ENCODE measurements at places on chromosomes 11 and 22.

DNA sequence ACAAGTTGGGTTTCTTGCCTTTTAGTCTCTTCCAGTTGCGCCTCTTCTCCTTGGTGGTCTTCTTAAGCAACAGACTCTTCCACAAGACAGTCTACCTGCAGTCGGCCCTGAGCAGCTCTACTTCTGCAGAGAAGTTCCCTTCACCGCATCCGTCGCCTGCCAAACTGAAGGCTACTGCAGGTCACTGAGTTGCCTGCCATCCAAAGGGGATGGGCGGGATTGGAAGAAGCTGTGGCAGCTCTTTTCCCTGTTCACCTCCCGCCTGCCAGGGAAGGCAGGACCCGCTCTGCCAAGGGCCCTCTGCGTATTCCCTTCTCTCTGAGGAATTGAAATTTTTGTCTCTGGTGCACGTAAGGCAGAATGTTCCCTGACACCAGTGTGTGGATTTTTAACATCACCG is 9.2 kb upstream of the STT3A start:
- no peak for DNase-seq

DNA sequence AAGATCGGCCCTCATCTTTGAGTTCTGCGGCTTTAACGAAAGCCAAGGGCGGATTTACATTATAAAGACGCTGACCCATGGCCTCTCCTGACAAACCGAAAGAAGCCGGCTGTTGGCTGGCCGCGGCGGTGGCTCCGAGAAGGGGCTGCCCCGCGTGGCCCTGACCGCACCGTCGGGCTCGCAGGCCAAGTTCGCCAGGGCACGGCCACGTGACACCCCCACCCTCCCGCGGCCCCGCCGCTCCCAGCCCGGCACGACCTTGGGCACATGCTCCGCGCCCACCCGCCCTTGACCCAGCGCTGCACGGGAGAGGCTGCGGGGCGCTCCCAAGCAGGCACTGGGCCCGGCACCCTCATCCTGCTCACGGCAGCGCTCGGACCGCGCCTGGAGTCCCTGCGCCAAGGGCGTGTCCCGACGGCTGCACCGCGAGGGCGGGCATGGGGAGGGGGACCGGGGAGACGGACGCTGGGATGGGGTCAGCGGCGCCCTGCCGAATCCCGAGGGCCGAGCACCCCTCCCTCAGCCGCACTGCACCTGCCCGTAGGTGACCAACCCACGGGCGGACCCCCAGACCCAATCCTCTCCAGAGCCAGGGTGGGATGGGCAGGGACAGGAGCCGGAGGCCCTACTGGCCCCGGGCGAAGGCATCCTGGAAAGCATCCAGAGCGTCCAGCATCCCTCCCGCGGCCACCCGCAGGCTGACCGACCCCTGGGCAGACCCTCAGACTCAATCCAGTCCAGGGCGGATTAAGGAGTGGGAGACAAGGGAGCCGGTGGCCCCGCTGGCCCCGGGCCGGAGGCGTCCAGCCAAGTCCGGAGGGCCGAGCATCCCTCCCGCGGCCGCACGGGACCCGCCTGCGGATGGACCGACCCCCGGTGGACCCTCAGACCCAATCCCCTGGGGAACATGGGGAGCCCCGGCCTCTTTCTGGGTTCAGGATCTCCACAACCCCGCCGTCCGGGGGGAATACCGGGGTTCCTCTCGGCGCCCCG is 759 bp downstream of the CPT1A start:
- peak; percentile 82 for DNase-seq

GRCh38 chr11:134504146-134504905 is 92.3 kb upstream of the B3GAT1 start:
- peak; percentile 23 for DNase-seq

GRCh38 chr11:123628936-123629683 is 25.3 kb downstream of the SCN3B start:
- DNase-seq = peak; percentile 32

DNA sequence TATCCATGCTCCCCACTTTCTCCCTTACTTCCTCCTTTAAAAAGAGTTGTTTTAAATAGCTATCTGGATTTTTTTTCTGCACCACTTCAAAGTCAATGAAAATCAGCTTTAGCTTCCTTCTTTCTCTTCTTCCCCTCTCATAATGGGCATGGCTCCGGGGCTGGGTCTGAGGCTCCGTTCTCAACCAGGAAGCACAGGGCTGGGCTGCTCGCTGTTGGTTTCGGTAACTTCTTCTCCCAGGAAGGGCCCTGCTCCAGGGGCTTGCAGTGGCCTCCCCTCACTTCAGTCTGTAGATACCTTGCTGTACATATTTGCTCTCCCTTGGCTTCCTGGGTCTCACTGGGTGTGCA is 23.8 kb downstream of the MICAL2 start:
- peak; percentile 60 for DNase-seq
